ENCODE measurements at places on chromosomes 13 and 19.

DNA sequence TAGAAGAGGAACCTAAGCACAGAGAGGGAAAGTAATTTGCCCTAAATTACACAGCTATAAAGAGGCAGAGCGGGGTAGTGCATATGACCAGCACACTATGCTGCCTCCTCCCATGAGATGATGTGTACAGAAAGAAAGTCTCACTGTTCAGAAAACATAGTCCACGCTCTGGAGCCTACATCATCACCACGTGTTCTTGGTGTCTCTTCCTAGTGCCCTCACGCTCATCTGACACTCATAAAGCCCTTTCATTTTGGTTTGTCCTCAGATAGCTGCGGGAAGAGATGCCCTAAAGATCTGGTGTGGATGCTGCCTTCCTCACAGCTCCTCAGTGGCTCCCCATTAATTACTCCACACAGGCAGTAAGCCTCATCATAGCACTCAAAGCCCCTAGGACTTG is 27.4 kb upstream of the SIAH3 start:
- DNase-seq = no peak

DNA sequence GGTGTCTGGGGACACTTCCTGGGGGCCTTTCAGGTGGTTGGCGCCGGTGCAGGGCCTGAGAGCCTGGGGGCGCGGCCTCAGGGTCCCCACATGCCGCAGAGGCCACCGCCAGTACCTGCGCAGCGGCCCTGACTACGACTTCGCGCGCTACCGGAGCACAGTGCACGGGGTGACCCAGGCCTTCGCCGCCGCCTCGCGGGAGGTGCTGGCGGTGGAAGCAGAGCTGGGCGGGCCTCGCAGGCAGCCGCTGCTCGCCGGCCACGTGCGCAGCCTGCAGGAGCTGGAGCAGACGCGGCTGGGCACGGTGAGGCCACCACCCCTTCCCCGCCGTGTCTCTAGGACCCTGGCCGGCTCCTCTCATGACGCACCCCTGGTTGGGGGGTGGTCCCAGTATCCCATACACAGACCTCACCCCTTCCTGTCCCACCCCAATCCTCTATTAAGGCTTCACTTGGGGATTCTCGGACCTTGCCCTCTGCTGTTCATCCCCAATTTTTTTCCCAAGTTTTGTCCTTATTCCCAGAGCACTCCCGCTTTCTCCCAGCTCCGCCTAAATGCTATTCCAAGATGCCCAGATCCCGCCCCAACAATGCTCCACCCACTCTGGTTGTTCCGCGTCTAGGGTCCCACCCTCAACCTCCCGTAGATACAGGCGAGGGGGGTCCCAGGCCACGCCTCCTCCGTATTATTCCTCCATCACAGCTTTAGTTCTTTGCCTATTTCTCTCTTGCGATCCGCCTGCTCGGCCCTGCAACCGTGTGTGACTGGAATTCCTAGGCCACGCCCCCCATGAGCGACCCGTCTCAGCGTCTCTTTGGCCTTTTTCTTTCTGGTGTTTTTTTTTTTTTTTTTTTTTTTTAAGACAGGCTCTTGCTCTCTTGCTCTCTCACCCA is 1.0 kb downstream of the REX1BD start:
- DNase-seq = no peak

- no peak for DNase-seq
These were observed 68.4 kb downstream of the EPS15L1 start for GRCh38 chr19:16403151-16403977.

GRCh38 chr19:53394522-53394973 is 401 bp upstream of the ZNF765 start:
- no peak for DNase-seq

DNA sequence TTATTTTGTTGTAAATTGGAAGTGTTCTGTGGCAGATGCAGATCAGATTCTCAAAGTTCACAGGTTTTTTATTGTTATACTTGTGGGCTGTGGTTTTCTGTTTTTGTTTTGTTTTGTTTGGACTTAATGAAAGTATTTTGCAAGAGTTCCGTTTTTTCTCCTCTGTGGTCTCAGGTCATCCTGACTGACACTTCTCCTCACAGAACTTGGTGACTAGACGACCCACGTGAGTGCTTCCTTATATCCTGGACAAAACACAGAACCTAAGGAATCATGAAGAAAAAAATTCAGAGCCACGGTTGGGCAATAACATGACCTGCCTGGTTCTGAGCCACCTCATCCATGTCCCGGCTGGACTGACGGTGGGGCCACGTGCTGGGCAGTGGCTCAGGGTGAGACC is 2.5 kb upstream of the RFPL4AL1 start:
- no peak for DNase-seq

DNA sequence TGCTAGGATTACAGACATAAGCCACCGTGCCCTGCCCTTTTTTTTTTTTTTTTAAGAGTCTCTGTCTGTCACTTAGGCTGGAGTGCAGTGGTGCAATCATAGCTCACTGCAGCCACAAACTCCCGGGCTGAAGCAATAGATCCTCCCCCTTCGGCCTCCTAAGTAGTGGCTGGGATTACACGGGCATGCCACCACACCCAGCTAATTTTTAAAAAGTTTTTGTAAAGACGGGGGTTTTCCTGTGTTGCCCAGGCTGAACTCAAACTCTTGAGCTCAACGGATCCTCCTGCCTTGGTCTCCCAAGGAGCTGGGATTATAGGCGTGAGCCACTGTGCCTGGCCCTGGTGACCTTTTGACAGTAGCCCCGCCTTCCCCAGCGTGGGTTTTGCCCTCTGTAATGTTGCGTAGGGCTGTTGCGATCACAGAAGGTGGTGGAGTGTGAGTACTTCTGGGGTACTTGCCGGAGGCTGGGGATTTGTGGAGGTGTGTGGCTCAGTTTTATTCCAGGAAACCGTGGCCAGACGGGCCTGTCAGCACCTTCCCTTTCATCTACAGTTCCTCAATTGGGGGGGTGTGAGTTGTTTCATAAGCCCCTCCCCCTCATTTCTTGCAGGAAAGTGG is 11.6 kb upstream of the RETN start:
- no peak for DNase-seq

DNA sequence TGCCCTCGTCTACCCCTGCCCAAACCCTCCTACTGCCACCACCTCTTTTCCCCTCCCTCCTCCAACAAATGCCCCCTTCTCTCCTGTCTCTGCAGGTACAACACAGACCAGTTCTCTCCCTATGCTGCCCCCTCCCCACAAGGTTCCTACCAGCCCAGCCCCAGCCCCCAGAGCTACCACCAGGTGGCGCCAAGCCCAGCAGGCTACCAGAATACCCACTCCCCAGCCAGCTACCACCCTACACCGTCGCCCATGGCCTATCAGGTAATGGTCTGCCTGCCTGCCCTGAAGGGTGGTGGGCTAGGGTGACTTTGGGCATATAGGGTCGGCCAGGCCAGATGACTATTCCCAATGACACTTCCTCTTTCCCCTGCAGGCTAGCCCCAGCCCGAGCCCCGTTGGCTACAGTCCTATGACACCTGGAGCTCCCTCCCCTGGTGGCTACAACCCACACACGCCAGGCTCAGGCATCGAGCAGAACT is 6.5 kb upstream of the TIMM50 start:
- peak; percentile 30 for DNase-seq

DNA sequence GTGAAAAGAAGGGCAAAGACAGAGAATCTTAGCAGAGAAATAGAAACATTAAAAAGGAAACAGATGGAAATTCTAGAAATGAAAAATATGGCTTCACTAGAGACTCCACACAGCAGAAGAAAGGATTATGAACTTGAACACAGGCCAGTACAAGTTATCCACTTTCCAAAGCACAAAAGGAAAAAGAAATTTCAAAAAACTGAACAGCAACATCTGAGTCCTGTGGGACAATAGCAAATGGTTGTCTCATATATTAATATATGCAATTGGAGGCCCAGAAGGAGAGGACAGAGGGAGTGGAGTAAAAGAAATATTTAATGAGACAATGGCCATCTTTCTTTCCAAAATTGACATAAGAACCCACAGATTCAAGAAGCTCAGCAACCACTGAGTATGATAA is 141.7 kb upstream of the GJB6 start:
- no peak for DNase-seq

GRCh38 chr19:6539514-6539913 is 8.7 kb downstream of the TNFSF9 start:
- DNase-seq = no peak

DNA sequence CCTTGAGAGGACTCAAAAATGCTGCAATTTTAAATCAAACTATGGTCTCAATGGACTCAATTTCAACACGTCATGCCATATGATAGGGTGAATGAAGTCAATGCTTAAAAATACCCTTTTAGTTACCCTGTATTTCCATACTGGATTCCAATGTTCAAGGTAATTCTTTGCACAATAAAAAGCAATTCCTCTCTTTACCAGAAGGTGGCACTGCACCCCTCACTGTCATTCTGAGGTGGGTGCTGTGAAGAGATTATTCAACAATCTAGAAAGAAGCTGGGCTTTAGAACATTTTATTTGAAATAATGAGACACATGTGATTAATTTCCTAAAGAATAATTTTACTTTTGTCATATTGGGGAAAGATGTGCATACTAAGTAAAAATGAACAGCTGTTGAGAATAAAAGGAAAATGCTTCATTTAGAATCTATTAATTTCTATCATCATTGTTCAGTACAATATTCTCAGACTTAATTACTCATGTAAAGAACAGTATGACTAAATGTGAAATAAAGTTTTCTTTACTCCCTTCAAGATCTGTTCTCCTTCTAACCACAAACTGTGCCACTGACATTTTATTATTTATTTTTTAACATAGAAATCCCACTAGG is 789.1 kb downstream of the GPC5 start:
- DNase-seq = peak; percentile 26

GRCh38 chr13:31910633-31911032 is 120.9 kb upstream of the FRY start:
- DNase-seq = no peak

- no peak for DNase-seq
These were observed 886.6 kb downstream of the DIAPH3 start for GRCh38 chr13:59277106-59277505.

GRCh38 chr13:111919286-111919685 is 147.7 kb upstream of the SOX1 start:
- no peak for DNase-seq

GRCh38 chr13:34623331-34623730 is 318.7 kb upstream of the NBEA start:
- DNase-seq = no peak

DNA sequence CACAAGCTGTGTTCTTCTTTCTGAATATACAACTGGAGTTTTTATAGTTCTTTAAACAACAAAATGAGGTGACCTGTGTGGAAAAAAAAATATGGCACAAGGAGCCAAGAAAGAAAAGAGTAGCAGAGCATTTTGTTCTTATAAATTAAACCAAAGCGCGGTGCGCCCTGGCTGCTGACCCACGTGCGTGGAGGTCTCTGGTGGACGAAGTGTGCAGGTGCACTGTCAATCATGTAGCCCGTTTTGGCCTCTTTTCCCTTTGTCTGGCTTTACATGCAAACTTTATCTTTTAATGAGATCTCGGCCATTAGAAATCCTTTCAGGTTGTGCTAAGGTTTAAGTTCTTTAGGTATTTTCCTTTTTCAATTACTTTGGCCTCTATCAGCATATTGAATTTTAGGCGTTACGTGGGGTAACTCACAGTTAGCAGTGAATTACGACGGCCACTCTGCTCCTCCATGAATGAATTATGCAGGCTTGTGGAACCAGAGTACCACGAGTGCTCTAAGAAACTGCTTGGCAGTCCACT is 443.9 kb upstream of the SLC10A2 start:
- no peak for DNase-seq

DNA sequence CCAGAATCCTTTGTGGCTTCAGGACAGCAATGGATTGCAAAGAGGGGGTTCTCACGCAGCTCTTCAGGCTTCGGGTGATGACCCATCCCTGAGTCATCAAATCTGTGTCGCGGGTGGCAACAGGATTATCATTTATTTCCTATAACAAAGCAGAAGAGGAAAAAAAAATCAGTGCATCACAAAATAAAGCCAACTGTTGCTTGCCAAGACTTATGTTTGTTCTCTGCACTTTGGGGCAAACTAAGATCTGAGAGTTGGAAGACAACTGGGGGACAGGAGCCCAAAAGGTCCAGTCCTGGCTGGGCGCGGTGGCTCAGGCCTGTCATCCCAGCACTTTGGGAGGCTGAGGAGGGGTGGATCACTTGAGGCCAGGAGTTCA is 6.4 kb downstream of the GNA15 start:
- DNase-seq = no peak

- DNase-seq = no peak
These were observed 28.7 kb downstream of the NCAN start for GRCh38 chr19:19240476-19240875.

GRCh38 chr19:41530761-41531301 is 45.1 kb upstream of the CEACAM21 start:
- DNase-seq = no peak

- DNase-seq = no peak
These were observed 2.0 kb downstream of the ZNF823 start for GRCh38 chr19:11736696-11737095.

DNA sequence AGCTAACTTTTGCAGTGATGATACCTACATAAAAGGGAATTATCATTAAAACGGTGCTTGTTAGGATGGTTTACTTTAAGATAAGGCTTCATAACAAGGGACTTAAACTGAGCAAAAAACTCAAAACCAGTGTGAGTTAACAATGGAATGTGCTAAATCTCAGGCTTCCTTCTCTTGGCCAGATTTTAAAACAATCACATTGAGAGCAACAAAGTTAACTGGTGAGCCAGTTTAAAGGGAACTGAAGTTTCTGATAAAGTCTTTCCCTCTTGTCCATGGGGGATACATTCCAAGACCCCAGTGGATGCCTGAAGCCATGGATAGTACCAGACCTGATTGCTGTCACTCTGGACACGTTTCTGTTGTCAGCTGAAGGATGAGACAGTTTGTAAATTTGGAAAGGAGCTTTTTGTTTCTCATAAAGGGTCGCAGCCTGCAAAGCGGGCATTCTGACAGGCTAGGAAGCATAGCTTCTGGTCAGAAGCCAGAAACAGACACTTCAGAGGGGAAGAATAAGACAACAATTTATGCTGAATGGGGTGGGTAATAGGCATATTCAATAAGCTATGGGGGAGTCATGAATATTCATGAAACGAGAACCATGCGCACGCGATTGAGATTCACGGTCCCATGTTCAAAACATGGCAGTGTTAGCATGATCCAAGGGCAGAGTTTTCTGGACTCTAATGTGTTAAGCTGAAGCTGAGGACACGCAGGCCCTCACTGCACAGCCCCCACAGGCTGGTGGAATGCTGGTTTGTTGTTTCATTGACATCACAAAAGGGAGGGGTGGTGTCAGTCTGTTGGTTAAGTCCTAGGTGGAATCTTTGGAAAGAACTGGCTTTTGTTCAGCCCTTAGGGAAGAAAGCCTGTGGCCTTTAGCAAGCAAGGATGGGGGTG is 150.6 kb upstream of the RNF113B start:
- no peak for DNase-seq

- no peak for DNase-seq
These were observed 16.9 kb downstream of the ZSCAN5C start for GRCh38 chr19:56218961-56219360.

GRCh38 chr13:79281339-79281747 is 124.7 kb downstream of the RBM26 start:
- DNase-seq = no peak
